ENCODE measurements at places on chromosomes 13 and 19.

DNA sequence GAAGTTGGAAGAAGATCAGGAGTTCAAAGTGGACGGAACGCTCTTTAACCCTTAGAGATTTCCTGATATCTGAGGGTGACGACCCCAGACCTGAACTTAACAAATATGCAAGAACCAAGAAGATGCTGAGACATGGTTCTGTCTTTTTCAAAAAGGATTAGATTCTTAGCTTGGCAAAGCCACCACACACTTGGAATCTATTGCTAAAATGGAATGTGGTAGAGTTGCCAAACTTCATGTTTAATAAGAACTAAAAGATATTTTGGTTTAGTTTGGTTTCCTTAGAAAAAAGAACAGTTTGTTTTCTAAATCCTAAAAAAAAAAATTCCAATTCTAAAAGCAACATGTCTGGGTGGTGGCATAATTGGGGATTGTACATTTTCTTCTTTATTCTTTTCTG lies 29.5 kb downstream of the UNC13A start:
- peak; percentile 22 for DNase-seq

DNA sequence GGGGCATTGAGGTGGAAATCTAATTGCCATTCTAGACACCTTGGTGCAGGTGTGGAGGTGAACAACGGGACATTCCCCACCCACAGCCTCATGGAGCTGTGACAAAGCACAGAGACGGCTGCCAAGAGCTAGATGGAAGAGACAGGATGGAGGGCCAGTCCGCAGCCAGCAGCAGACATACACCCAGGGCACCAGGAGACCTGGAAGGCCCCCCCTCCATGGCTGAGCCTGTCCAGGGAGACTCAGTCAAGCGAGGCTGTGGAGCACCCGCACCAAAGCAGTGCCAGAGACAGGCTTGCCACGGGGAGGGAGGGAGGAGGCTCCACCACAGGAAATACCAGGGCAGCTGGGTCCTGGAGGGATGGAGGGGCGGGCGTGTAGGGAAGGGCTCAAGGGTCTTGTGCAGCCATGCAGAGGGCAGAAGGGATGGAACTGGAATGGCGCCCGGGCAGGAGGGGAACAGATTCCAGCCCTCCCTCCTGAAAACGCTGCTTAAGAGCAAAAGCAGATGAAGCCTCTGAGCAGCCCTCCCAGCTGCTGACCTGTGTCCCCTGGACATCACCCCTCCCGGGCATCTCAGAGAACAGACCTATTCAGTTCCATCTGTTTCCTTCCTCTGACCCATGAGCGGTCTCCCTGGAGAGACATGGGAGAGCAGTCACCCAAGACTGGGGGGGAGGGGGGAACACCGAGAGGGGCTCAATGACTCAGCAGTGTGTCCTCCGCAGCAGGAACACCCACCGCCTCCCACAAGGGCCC lies 14.4 kb downstream of the EPS15L1 start:
- peak; percentile 67 for DNase-seq

- DNase-seq = no peak
Measured at GRCh38 chr19:46979126-46980105, 40.2 kb upstream of the NPAS1 start.

GRCh38 chr19:343941-344624 lies 513 bp downstream of the MIER2 start:
- DNase-seq = peak; percentile 21

Data from choroid plexus epithelial cell (primary cell).